Vagina (tissue), 2 donors: ENCODE measurements at places on chromosomes 16 and 17. TPM values are rescaled to one million over a fixed set of nuclear protein-coding genes. Genes with fewer than 3 reads are reported as not detected.

Gene CDH15
- not detected for total RNA-seq

Gene ATP2C2
- 35.1 TPM for total RNA-seq

Gene KRT12
- total RNA-seq, result not detected

Gene NR1D1
- total RNA-seq, result 15.0 TPM

Gene TBC1D3C
- not detected for total RNA-seq

Gene TLCD3A
- 18.7 TPM for total RNA-seq

Gene CCL22
- total RNA-seq, result 0.49 TPM

Gene NPIPB13
- total RNA-seq, result 0.25 TPM
